ENCODE measurements at places on chromosomes 1 and 21.

GRCh38 chr1:207810173-207810572, 58.3 kb downstream of the CD46 start:
- no peak for DNase-seq

DNA sequence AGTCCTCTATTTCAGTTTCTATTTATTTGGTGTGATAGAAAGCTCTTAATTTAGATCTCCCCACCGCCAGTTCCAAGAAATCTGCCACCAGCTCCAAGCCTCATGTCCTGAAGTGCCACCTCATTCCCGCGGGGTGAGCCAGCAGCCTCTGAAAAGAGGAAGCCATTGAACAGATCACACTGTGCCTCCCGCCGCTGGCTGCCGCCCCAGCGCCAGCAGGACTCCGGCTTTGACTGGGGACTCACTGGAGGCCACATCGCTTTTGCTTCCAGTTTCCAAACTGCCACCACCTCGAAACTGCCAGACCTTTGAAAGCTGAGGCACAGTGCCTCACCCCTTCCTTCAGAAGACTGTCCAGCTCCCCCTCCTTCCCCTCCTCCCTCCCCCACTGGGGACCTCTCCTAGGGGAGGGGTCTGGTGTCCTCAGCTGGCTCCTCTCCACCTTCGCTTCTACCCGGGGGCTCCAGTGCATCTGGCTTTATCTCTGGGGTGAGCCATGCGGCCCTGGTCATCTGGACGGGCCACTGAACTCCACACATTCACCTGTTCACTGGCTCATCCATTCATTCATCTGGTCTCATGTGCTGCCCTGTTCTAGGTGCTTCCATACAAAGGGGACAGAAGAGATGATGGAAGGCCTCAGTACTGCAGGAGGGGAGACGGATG, 58.9 kb downstream of the VPS26C start:
- DNase-seq: no peak

- no peak for DNase-seq
Observed at GRCh38 chr1:108154314-108154713, 45.8 kb downstream of the SLC25A24 start.

DNA sequence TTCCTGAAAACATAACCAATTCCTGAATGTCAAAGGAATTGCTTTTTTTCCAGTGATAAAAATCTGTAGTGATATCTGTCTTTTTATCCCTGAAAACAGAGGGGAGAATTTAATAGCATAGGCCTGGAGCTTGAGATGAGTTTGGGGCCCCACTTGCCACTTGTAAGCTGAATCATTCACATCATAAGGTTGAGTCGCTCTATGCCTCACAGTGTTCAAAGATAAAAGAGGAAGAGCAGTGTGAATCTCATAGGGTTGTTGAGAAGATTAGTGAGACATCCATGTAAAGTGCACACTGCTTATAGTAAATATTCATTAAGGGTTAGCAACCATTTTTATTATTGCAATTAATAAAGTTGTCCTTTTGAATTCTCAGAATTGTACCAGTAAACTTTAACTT, 271.3 kb downstream of the DNM3 start:
- no peak for DNase-seq

DNA sequence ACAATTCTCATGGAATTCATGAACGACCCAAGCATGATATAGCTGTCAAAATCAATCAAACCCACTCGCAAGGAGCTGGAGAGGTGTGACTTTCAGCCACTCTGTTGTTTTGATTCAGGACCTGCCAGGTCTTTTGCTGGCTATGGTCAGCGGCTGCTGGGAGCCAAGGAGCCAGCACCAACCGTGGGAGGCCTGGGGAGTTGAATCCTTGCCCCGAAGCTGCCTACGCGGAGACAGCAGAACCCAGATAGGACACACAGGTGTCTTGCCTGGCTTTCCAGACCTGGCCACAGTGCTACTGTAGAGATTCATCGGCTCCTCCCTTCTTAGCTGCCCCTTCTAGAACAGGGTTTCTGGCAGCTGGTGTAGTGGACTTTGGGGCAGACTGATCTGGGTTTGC, 42.7 kb downstream of the ZSCAN20 start:
- no peak for DNase-seq

DNA sequence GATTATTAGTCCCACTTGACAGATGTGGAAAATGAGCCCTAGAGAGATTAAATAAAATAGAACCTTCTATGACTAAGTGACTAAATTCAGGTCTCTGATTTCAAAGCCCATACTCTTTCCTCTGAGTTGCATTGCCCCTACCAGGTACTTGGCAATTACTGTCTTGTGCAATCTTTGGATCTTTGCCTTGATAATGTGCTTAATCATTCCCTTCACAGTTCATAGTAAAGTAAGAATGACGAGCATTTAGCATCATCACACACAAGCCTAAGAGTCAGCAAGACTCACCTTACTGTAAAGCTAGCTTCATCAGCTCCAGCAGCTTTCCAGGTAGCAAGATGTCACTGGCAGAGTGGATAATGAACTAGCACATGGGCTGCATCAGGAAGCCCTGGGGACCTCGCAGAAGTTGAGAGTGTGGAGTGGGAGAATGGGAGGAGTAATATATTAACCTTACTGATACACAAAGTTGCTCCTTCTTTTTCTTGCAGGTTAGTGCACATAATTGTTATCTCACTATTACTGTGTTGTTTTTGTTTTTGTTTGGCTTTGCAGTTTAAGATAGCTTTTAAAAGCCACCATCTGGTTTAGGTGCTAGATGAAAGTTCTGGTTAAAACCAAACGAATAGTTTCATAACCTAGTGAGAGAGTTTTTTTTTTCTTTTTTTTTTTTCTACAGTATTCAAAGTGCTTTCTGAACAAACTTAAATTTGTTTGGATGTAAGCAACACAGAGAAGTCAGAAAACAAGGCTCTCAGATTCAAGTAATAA, 71.8 kb downstream of the PBX1 start:
- DNase-seq: no peak

DNA sequence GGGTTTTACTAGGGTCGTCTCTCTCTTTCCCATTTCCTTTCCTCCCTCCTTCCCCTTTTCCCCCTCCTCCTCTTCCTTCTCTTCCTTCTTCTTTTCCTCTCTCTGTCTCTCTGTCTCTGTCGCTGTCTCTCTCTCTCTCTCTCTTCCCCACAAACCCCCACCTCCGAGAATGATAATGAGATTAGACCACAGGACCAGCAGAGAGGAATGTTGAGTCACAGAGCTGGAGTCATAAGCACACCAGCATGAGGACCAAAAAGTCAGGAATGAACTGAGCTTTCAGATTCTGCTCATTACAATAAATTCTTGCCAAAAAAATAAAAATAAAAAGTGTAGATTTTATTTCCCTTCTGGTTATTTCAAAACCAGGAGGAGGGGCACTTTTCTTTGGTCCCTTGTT, 377.4 kb downstream of the LTN1 start:
- no peak for DNase-seq

DNA sequence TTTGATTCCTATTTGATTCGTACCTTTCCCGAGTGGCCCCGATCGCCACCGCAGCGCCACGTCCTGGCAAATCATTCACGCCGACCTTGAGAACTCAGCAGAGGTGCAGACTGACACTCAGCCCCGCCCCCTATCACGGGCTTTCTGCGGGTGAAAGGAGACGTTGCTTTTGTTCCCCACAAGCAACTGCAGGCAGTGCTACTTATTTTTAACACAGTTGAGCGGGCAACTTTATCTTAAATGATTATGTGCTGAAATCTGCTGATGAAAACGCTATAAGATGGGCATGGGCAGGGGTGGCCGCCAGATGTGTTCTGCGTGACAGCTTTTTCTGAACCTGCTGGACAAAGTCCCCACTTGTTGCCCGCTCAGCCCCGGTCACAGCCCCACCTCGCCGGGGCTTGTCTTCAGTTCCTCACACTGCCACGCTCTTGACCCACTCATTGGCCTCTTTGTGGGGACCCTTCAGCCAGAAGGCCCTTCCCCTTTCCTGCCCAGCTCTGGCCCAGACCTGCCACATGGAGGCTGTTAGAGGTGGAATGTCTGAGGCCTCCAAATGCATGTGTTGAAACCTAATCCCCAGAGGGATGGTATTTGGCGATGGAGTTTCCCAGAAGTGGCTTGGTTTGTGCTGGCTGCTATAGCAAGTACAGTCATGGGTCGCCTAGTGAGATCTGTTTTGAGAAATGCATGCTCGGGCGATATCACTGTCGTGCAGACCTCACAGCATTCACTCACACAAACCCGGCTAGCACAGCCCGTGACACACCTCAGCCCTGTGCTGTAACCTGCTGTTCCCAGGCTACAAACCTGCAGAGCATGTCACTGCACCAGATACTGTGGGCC, 15.7 kb upstream of the PDXK start:
- DNase-seq: no peak

DNA sequence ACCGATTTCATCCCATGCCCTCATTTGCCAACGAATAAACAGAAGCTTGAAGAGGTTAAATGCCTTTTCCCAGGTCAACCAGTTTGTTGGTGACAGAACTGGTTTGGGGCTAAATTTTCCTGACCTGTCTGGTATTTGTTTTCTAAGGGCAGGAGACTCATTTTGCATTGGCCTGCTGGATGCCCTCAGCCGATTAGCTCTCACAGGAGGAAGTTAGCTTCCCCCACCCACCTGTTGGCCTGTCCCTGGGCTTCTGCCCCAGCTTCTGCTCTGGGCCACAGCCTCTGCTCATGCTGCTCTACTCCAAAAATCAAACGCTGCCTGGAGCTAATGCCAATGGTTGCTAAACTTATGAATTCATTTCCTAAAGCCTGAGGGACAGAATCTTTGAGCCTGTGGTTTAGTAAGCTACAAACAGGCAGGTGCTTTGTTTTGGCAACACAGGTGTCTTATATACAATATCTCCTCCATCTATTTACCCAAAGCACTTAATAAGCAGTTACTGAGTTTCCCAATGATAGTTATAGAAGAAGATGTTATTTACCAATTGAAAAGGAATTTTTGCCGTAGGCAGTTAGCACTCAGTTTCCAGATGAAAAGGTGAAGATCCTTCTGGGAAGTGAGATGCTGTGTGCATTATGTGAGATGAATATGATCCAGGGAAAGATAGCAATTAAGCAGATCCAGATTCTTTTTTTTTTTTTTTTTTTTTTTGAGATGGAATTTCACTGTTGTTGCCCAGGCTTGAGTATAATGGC, 82.3 kb downstream of the TM2D1 start:
- DNase-seq: no peak

DNA sequence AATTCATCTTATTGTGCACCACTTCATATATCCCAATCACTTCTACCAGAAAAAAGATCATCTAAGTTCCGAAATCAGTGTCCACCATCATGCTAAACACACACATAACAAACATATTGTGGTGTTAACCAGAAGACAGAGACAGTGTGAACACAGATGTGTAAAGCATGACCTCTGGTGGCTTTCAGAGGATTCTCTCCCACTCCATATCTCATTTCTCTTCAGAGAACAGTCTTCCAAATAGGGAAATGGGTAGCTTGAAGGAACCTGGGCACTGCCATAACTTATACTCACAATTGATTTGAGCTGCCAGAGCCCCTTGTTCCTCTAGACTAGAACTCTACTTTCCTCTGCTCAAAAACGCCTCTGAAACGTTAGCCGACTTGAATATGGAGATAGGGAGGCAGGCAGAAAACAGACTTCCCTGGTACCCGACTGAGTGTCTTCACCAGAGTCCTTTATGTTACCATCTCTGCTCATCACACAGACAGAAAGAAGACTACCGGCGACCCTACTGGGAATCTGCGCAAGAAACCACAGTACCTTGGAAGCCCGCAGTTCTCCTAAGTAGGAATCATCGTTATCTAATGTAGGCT, 1.8 kb upstream of the ELAPOR1 start:
- DNase-seq: no peak

- DNase-seq: no peak
Observed at GRCh38 chr1:24416666-24417391, 1.2 kb downstream of the NIPAL3 start.

DNA sequence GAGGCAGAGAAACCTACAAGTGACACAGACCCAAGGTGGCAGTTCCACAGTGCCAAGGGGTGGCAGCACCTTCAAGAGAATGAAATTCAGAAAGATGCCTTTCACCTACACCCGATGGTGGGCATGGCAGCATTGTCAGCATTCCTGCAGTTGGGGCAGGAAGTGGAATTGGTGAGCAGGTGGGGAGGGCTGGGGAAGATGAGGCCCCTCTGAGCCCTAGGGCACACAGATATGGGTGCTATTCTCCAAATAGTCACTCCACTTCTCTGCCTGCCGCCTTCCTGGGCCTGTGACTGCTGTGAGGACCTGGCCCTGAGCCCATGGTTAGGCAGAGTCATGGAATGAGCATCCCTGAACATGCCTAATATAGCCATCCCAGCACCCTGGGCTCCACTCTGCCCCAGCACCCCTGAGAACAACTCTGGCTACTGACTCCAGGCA, 8.3 kb downstream of the SHISA4 start:
- no peak for DNase-seq

- DNase-seq: no peak
Observed at GRCh38 chr1:118116401-118116800, 68.6 kb downstream of the SPAG17 start.

GRCh38 chr1:179151908-179152682, 70.2 kb downstream of the TOR3A start:
- DNase-seq: no peak

DNA sequence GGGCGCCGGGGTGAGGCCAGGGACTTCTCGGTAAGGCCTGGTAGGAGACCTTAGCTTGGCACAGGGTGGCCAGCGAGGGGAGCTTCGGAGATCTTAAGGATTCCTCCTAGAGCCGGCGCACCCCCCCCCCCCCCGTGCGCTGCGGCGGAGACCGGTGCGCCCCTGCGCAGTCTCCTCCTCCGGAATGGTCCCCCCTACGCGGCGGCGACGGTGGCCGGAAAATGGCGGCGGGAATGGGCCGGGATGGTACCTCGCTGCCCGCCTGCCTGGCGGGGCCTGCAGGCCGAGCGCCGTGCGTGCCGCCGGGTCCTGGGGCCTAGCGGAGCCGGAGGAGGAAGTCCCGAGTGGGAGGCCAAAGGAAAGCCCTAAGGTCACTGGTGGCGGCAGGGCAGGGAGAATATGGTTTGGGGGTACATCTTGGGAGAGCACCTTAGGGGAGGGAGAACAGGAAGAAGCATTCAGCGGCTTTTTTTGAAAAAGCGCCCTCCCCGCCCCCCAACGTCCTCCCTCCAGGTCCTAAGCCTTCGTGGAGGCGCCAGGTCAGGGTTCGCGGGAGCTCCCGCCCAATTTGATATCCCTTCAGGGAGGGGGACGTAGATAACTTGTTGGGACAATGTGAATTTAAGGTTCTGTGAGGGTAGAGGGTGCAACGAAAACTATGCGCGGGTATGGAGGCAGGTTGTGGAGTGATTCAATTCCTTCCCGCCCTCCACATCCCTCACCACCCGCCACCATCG, 429 bp downstream of the SRRM1 start:
- no peak for DNase-seq

DNA sequence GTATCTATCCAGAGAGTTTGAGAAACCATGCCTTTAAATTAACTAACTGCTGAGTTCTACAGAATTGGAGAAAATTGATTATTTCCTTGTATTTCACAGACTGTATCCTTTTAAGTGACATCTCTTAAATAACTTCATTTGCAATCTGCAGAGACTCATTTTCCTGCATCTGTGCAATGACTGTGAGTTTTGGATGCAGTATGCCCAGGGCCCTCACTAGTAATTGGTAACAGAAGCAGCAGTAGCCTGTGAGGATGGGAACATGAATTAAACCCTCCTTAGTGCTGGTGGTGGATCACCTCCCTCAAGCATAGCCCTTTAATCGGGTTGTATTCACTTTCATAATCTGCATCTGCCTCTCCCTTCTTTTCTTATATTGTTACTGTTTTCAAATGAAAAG, 21.7 kb upstream of the SH3D21 start:
- no peak for DNase-seq

GRCh38 chr1:226551299-226551698, 2.7 kb downstream of the STUM start:
- DNase-seq: no peak

GRCh38 chr1:229407206-229408026, 26.5 kb downstream of the ACTA1 start:
- DNase-seq: no peak

All from NCI-H2081 treated with DMSO at 0.1 percent for 48 hours (cell line).